ENCODE measurements at places on chromosomes 2 and 18. TPM values are rescaled to one million over a fixed set of nuclear protein-coding genes. Genes with fewer than 3 reads are reported as not detected.

DNA sequence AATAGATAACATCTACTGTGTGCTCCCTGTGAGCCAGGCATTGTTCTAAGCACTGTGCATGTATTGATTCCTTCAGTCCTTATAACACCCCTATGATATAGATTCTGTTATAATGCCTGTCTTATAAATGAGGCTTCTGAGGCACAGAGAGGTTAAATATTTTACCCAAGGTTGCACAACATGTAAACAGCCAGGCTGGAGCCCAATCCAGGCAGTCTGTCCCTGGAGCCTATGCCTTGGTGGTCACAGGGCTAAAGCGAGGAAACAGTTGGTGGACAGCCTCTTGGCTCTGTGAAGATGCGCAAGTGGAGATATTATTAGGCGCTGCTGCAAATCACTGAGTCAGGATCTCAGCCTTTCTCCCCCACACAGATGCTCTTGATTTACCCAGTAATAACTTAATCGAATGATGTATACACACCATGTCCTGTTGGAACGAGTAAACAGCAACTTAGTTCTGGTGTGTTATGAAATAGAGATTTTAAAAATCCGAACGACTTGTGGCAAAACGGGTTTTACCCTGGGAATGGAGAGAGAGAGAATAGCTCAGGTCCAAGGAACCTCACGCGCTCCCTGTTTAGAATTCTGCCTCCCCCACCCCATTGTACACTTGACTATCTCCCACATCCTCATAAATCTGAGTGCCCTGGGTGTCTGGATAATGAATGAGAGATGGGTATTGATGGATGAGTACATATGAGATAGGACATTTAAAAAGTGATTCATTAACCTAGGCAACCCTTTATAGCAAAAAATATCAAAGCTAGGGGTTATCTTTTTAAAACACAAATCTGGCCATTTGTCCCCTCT is 231.9 kb downstream of the BCL2 start:
- H3K4me3 ChIP-seq, result no peak overlapping the region
- no peak overlapping the region for H3K27ac ChIP-seq
- DNase-seq, result no peak
- no peaks in the 10 kb centered on the region for H3K36me3 ChIP-seq

- H3K4me1 ChIP-seq, result no peaks in the 10 kb centered on the region
- H3K4me3 ChIP-seq, result no peak overlapping the region
- DNase-seq, result no peak
- H3K27ac ChIP-seq, result no peak overlapping the region
- H3K36me3 ChIP-seq, result no peaks in the 10 kb centered on the region
Measured at GRCh38 chr2:129661935-129662334, 317.5 kb upstream of the RAB6C start.

DNA sequence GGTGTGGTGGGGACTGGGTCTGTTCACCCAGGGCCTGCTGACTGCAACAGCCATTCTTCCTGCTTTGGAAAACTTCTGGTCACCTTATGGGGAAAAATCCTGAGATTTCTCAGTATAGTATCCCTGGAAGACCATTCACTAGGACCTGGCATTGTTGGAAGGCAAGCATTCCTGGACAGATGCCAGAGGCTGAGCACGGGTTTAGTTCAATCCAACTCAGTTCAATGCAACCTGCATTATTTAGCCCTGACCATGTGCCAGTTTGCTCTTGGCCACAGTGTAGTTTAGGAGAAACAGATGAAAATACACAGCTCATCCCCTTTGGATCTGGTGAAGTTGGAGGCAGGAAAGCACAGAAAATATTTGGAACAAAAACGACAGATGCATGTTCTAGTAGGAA is 95.9 kb downstream of the LPIN1 start:
- no peak for DNase-seq
- H3K27ac ChIP-seq, result no peak overlapping the region
- no peaks in the 10 kb centered on the region for H3K36me3 ChIP-seq
- no peaks in the 10 kb centered on the region for H3K27me3 ChIP-seq
- no peaks in the 10 kb centered on the region for H3K4me1 ChIP-seq

DNA sequence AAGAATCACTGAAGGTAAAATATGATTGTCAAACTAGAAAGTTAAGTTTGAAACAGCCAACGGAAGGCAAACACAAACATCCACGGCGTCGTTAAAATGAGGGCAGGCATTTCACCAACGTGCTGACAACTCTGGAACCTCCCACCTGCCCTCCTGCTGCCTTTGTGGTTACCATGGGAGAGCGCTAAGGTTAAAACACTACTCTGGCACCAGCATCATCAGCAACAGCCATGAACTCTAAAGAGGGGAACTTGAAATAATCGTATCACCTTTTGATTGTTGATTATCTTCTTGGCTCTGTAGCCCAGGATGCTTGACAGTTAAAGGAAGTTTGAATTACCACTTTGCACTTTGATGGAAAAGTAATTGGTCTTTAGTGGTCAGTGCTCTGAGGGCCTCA is 34.7 kb downstream of the CYB5A start:
- no peak overlapping the region for H3K4me3 ChIP-seq
- peak overlapping the region; percentile 58 for H3K27ac ChIP-seq
- H3K27me3 ChIP-seq, result no peaks in the 10 kb centered on the region
- H3K36me3 ChIP-seq, result no peaks in the 10 kb centered on the region
- H3K4me1 ChIP-seq, result peaks cover 6% of the 10 kb centered on the region

DNA sequence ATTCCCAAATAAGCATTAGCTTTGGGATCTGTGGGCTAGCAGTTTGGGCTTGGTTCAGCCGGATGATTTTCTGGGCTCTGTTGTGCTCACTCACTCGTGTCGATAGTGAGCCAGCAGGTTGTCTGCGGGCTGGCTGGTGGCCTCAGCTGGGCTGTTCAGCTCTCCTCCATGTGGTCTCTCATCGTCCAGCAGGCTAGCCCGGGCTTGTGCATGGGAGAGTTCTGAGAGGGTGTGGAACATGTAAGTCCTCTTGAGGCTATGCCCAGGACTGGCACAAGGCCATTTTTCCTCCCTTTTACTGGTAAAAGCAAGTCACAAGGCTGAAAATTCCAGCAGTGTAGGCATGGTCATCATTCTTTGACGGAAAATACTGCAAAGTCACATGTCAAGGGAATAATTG is 38.5 kb downstream of the NTSR2 start:
- no peak overlapping the region for H3K27ac ChIP-seq
- no peaks in the 10 kb centered on the region for H3K4me1 ChIP-seq
- H3K27me3 ChIP-seq, result no peaks in the 10 kb centered on the region
- peaks cover 3% of the 10 kb centered on the region for H3K36me3 ChIP-seq
- DNase-seq, result no peak

- H3K4me3 ChIP-seq, result no peak overlapping the region
- no peak overlapping the region for H3K27ac ChIP-seq
- no peak for DNase-seq
- no peaks in the 10 kb centered on the region for H3K4me1 ChIP-seq
Measured at GRCh38 chr2:18498531-18498930, 61.9 kb downstream of the RDH14 start.

DNA sequence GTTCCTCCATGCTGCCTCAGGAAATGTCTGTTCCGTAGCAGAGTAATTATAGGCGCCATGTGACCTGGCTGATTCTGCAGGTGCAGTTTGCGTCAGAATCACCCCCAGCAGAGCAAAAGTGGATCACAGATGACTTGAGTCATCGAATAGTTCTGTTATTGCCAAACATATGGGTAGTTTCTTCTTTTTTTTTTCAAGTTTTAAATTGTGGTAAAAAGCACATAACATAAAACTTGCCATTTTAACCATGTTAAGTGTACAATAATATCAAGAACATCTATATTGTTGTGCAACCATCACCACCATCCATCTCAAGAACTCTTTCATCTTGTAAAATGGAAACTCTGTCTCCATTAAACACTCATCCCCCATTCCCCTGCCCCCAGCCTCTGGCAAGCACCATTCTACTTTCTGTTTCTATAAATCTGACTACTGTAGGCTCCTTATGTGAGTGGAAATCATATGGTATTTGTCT is 177.7 kb upstream of the TWIST2 start:
- DNase-seq, result no peak
- no peak overlapping the region for H3K27ac ChIP-seq
- no peaks in the 10 kb centered on the region for H3K27me3 ChIP-seq
- H3K36me3 ChIP-seq, result no peaks in the 10 kb centered on the region
- no peak overlapping the region for H3K4me3 ChIP-seq

ABCB11 gene
- not detected for total RNA-seq

CARF gene
- 11.6 TPM for total RNA-seq

CD207 gene
- 0.40 TPM for total RNA-seq

CIDEA gene
- not detected for total RNA-seq

RNF125 gene
- total RNA-seq, result 1.2 TPM

CCL20 gene
- total RNA-seq, result not detected

Measured in ovary (tissue), 10 donors.